ENCODE measurements at places on chromosomes 12 and 14.

DNA sequence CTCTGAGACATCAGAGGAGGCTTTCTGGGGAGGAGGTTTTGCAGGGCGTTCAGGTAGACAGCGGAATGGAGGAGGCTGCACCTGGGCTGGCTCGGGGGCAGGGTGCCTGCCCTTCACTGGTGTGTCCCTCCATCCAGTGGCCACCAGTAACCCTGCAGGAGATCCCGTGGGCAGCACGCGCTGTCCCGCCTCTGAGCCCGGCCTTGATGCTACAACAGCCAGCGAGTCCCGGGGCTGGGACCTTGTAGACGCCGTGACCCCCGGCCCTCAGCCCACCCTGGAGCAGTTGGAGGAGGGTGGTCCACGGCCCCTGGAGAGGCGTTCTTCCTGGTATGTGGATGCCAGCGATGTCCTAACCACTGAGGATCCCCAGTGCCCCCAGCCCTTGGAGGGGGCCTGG is 10.0 kb upstream of the ADSS1 start:
- no peak for DNase-seq

DNA sequence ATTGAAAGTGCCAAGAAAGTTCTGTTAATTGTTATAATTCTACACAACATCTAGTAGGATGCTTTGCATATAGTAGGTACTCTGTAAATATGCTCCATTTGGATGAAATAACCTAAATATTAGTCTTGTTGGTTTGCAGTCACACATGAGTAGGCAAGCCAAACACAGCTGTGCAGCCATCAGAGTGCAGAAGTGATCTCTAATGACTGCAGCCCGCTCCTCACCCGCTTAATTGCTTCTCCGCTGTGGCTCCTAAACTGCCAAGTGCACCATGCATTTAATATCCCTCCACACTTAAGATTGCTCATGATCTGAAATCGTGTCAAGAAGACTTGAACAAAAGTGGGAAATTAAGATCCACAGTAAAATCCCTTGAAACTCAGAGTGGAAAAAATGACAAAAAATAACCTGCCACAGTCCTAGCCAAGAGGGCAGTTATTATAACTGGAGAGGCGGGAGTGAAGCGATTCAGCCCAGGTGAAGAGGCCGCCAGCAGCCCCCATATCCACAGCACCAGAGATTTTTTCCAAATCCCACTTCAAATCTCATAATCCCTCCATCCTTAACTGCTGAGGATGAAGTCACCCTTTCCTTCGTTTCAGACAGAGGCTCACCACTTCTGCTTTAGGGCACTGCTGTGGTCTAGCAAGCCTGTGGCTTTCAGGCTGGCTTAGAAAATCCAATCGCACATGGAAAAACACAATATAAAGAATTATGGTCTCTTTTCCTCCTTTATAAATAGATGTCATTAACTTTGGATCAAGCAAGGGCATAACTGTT is 69.5 kb downstream of the TMEM30B start:
- DNase-seq, result no peak

GRCh38 chr12:10021342-10021741 is 9.1 kb upstream of the CLEC9A start:
- DNase-seq, result no peak

DNA sequence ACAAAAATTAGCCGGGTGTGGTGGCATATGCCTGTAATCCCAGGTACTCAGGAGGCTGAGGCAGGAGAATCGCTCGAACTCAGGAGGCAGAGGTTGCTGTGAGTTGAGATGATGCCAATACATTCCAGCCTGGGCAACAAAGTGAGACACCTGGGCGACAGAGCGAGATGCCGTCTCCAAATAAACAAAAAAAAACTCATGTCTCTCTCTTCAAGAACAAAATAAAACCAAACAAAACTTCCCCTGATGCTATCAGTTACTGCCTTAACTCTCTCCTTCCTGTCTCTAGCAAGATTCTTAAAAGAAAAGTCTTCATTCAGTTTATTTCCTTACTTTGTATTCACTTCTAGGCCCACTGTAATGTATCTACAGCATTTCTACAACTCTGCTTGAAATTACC is 20.8 kb downstream of the KLHL28 start:
- no peak for DNase-seq

DNA sequence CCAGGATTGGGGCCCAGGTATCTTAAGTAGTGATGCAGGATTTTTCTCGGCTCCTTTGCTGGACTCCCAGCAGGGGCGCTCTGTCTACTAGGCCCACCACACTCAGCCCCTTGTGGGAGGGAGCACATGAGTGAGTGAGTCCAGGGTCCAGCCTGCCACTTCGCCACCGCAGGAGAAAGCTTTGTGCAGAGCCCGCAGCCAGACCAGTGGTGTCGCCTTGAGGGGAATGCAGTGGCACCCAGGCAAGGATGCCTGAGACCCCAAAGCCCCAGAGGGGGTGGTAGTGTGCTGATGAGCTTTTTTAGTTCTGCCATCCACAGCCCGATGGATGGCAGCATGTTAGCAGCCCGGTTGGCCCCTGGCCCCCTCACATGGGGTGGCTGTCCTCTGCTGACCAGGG is 5.4 kb upstream of the MRPS35 start:
- DNase-seq, result no peak

DNA sequence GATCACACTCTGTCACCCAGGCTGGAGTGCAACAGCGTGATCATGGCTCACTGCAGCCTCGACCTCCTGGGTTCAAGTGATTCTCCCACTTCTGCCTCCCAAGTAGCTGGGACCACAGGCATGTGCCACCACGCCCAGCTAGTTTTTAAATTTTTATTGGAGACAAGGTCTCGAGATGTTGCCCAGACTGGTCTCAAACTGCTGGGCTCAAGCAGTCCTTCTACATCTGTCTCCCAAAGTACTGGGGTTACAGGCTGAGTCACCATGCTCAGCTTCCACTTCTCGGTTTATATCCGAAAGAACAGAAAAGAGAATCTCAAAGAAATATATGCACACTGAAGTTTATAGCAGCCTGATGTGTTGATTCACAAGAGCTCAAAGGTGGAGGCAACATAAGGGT is 107.5 kb downstream of the SCARB1 start:
- DNase-seq, result no peak

DNA sequence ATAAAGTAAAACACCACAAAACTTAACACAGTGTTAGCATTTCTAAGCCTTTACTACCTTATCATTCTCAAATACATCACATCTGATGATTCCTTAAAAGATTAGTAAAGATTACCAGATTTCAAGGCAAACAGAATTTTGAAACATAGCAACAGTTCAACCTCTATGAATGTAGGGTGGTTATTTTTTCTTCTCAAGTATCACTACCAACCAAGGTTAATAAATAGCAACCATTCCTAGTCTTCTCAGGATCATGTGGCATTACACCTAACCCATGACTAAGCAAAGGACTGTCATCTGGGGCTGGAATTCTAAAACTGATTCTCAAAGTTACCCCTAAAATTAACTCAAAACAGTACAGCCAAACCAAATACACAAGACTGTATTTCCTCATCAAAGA is 39.4 kb upstream of the CSRNP2 start:
- DNase-seq, result no peak

- DNase-seq, result no peak
These were observed 2.2 kb upstream of the ATXN3 start for GRCh38 chr14:92108345-92109254.

DNA sequence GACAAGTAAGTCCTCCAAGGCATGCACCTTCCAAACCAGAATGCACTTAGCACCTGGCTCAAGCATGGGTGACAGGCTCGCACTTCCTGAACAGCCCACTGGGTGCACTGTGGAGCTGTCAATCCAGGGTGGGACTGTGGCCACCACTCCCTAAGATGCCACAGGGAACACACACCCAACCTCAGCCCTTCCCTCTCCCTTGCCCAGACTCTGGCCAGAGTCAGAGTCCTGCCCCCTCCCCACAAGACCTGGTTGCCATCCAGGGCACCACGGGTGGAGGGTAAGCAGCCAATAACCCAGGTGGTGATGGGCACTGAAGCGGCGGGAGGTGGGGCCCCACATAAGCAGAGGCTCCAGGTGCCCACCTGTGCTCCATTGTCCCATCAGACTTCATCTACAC is 160.6 kb downstream of the MYRFL start:
- DNase-seq, result peak; percentile 17

- DNase-seq, result no peak
These were observed 67.4 kb downstream of the MED13L start for GRCh38 chr12:116210131-116210530.

DNA sequence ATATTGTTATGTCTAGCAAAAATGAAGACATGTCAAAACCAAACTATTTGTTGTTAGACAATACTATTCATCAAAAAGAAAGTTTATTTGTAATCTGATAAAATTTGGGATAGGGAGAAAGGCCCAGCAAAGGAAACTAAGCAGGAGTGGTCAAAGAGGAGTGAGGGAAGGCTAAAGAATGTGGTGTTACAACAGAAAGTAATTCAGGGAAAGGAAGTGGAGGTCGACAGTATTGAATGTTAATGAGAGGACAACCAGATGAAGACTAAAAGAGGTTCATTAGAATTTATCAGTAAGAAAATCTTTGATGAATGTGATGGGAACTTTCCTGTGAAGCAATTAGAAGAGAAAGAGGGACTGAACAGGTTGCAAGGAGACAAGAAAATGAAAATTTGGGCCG is 33.9 kb downstream of the PLCZ1 start:
- DNase-seq, result no peak

DNA sequence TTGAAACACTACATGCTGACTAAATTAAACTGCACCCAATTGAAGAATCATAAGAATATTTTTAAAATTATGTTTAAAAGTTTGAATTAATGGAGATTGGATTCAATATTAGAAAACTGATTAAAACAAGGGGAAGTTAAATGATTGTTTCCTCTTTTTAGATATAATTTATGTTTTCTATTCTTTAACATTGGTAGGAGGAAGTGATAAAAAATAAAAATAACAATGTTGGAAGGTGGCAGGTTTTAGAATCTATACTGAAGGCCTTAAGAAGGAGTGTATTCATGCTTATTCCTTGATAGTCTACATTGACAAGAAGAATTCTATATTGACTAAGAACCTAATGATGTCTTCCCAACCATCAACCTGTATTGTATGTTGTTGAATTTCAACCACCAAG is 168.1 kb downstream of the PDZRN4 start:
- DNase-seq, result no peak

DNA sequence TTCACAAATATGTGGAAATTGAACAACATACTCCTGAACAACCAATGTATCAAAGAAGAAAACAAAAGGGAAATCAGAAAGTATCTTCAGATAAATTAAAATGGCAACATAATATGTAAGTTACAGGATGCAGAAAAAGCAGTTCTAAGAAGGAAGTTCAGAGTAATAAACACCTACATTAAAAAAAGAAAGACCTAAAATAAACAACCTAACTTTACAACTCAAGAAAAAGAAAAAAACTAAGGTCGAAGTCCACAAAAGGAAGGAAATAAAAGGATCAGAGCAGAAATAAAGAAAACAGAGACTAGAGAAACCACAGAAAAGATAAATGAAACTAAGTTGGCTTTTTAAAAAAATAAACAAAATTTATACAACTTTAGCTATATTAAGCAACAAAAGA is 59.2 kb downstream of the EGLN3 start:
- DNase-seq, result no peak

DNA sequence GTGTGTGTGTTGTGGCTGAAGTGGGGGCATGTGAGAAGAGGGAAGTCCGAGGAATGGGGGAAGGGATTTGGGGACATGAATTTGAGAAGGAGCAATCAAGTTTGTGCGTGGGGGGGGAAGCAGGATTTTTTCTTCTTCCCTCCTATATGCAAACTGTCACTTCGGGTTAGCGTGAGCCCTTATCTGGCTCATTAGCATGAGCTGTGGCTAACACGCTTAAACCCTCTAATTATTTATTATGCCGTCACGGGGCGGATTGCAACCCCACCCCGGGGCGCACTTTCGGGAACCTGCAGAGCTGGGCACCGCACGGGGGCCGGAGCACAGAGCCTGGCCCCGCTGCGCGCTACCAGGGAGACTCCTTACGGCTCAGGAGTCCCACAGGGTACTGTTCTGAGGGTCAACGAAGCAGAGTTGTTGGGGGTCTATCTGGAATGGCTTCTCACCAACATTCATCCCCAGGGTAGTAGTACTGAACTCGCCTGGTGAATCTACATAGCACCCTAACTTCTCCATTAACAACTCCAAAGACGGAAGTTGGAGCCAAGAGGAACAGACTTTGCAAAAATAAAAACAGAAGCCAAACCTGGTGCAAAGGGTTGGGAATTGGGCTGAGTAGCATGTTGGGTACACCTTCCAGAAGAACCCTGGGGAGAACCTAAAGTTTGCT is 6.4 kb upstream of the ASCL1 start:
- peak; percentile 16 for DNase-seq

DNA sequence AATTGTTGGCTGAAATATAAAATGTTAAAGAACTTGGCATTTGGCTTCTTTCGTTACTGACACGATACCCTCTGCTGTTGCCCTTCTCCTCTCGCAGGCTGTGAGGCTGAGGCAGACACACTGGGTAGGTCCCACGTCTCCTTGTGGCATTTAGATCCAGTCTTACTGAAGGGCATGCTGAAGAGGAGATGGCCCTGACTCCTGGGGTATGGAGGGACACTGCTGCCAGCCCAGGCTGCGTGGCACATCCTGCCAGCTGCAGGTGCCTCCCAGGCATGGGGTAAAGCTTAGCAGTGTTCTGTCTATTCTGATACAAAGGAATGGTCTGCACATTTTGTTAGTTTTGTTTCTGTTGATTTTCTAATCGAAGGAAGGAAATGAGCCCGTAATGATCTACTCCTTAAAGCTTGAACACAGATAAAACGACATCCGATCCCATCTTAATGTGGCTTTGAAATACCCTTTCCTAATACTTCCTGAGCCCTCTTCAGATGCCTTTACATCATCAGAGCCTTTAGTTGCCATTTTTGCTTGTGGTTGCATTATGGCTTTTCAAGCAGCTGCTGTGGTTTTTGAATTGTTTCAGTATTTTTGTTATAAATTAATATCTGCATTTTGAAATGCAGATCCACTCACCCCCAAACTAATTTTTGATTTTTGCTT is 61.1 kb downstream of the WDR20 start:
- no peak for DNase-seq

GRCh38 chr12:24615967-24616411 is 332.9 kb downstream of the BCAT1 start:
- DNase-seq, result no peak

DNA sequence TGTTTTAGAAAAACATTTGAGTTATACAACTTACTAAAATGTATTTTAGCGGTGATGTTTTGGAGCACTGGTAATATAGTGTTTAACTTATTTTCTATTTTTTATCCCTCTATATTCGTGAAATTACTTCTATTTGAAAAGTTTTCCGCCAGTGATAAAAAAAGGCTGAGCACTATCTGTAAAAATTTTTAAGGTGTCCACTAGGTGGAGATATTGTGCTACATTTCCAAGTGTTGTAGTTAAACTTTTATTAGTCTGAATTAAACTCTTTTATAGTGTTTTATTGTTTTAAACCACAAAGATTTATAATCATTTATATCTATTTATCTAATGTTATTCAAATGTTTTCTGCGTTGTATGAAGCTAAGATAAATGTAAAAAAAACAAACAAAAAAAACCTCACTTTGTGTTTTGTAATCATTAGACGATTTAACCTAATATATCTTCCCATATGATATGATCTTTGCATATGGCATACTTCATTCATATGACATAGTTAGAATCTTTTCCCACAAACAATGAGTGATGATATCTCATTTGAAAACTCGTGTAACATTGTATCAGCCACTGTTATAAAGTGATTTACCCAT is 11.8 kb downstream of the ALG10B start:
- peak; percentile 19 for DNase-seq
